ENCODE measurements at places on chromosomes 11 and 22.
A peak's percentile ranks its signal among the peaks of the same experiment; 100 is the strongest.

GRCh38 chr22:41364233-41364632 lies 17.5 kb upstream of the TEF start:
- DNase-seq: no peak

DNA sequence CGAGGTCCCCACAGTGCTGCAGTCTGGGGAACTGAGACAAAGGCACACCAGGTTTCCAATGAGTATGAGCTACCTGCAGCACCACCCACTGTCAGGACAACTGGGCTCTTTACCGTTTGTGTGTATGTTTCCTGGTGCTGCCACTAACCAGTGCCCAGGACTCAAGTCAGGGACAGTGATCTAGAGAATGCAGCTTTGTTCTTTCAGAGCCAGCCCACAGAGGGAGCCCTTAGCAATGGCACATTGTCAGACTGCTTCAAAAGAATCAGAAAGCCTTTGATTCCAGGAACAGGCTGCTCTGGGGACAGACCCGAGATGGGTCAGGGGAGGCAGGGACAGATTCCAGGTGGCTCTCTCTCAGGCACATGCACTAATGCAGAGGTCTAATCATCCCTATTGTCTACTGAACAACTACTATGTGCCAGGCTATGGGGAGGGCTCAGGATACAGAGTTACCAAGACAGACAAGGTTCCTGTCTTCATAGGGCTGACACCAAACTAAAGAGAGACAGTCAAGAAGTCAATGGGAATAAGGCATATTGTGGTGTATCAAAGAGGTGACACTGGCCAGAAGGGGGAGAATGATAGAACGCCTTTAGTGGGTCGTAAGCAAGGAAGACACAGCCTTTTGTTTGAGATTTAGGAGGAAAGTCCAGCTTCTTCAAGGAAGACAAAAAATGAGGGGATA lies 103.7 kb downstream of the VPREB1 start:
- no peak for DNase-seq

GRCh38 chr11:2836315-2837095 lies 49.1 kb downstream of the CDKN1C start:
- no peak for DNase-seq

DNA sequence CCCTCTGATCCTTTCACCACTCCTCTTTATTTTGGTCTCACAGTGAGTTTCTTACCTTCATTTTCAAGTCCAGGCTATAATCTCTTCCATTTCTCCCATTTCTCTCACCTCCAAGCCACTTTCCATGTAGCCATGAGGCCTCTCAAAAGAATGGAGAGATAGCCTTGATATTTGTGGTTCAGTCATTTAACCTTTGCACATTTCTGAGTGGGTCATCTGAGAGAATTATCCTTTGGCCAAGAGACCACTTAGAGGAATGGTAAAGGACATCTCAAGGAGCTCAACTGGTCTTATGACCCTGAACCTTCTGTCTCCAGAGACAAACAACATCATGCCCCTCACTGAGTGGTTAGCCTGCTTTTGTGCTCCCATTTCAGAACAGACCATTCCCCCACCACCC lies 121.1 kb downstream of the KIRREL3 start:
- no peak for DNase-seq

DNA sequence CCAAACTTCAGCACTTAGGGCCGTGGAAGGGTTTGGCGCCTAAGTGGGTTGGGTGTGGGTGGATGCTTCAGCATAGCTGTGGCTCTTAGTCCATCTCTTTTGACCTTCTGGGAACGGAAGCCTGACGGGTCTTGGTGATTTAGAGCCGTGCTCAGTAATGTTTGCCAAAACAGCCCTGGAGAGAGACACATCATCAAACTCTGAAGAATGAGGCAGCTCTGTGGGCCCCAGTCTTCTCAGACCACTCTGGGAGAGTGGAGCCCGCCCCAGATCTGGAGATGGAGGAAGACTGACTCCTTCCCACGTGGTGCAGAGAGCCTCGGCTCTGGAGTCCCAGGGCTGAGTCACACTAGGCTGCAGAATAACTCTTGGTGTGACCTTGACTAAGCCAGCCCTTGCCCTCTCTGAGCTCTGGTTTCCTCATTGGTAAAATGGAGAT lies 168.9 kb downstream of the C11orf91 start:
- no peak for DNase-seq

- DNase-seq: no peak
These were observed 128.5 kb upstream of the LMO1 start for GRCh38 chr11:8392166-8392565.

- DNase-seq: no peak
These were observed 1.2 kb downstream of the FIBP start for GRCh38 chr11:65886826-65887722.

DNA sequence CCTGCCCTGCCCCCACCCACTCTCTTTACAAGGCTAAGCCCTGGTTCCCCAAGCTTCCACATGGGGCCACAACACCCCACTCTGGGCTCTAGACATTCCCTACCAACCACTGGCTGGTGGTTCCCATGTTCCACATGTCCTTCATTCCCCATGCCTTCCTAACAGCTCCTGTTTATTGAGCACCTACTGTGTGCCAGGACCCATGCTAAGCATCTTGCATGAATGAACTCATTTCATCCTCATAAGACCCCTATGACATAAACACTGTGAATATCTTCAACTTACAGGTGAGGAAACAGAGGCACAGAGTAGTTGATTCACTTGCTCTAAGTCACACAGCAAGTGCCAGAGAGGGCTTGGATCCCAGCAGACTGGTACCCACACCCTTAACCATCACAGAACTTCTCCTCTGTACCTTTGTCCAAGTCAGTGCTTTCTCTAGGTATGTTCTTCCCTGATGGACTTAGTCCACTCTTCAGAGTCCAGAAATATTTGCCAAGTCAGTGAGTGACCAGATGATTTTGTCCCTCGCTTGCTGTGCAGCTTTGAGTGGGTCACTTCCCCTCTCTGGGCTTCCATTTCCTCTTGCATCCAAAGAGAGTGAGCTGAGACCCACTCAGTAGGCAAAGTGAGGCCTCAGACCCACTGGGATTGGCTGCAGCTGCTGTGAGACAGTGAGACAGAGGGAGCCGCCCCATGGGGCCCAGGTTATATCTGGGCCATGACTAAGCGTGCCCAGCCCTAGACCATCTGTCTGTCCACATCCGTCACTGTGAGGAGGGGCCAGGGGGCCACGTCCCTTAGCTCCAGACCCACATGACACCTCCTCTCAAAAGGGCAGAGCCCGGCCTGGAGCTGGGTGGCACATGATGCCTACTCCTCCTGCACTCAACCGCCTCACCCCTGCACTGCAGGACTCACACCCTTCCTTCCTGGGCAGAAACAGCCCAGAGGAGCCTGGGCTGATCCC lies 132.4 kb downstream of the MN1 start:
- no peak for DNase-seq

DNA sequence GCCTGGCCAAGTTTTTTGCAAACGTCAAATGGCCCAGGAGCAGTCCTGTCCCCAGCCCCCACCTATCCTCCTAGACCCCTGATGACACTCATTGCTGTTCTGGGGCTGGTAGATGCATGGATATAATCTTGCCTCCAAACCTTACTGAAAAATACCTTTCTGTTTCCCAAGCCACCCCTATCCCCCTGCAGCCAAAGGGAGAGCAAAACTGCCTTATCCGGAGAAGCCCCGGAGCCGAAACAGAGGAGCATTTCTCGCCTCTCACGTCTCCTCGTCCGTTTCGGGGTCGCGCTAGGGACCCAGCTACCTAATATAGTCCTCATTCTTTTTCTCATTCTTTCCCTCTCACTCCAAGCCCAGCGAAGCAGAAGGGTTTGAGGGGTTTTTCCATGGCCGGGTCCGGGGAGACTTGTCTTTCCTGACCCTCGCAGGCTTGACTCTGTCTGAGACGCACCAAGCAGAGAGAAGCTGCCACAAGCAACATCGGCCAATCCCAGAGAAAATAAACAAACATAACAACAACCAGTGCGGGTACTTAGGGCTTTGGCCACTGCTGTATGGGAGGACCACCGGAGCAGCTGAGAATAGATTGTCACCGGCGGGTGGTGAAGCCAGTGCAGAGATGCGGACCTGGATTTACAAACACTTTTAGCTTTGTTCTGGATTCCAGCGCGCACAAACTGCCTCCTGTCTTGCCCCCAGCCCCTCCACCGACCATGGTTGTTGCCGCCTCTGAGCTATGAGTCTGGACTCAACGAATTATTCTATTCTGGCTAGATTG lies 1.6 kb downstream of the BSX start:
- no peak for DNase-seq

DNA sequence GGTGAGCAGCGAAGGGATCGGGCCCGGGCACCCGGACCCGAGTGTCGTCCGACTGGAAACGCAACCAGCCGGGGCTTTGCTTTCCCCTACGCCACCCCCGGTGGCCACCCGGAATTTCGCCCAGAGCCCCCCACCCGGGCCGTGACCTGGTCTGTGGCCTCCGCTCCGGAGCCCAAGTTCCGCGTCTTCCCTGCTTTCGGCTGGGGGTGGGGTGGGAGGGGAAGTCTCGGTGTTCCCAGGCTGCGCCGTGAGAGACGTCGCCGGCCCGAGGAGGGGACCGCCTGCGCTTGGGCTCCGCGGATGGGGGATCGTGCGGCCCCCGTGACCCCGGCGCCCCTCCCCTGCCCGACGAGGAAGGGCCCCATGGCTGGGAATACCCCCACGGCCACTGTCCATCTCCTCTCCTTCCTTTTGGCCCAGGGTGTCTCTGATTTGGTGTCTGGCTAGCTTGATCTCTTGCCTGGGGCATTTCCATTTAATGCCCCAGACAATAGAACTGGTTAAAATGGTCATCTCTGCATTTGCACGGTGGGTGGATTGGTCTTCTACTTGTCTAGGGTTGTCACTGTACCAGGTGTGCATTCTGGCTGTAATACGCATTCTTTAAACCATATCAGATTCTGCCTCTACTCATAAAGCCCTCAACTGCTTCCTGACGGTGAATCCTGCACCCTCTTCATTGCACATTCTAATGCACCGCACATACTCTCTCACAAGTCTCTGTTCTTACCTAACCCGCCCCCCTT lies 789 bp downstream of the SIK2 start:
- DNase-seq: peak; percentile 4

DNA sequence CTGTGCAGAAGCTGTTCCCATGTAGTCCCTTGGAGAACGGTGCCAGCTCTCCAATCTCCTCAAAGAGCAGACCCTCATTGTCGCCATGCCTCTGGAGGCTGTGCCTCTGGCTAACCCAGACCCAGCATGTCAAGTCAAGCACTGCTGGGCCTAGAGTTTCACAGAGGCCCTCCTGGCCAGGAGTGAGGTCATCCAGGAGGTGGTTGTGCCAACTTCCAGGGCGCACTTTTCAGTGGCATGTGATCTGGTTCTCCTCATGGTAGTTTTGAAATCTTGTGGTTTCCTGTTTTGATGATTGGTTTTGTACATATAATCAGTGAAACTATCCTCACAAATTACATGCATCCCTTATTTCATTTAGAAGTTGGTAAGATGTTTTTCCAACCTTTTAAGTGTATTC lies 78.9 kb downstream of the PPFIBP2 start:
- DNase-seq: no peak

- no peak for DNase-seq
These were observed 26.2 kb downstream of the SUSD2 start for GRCh38 chr22:24207264-24208011.

DNA sequence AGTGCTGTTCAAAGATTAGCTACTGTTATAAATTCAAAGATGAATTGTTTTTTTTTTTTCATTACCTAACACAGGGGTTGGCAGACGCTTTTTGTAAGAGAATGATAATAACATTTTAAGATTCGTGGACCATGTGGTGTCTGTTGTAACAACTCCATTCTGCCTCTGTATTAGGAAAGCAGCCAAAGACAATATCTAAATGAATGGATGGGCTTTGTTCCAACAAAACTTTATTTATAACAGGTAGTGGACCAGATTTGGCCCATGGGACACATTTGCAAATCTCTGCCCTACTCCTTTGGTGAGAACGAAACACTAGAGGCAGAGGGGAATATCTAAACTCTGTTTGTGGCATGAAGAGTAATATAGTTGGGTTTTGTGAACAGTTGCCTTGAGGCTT lies 83.6 kb upstream of the BLID start:
- no peak for DNase-seq
